ENCODE measurements at places on chromosomes 5 and 9.
A peak's percentile ranks its signal among the peaks of the same experiment; 100 is the strongest.

DNA sequence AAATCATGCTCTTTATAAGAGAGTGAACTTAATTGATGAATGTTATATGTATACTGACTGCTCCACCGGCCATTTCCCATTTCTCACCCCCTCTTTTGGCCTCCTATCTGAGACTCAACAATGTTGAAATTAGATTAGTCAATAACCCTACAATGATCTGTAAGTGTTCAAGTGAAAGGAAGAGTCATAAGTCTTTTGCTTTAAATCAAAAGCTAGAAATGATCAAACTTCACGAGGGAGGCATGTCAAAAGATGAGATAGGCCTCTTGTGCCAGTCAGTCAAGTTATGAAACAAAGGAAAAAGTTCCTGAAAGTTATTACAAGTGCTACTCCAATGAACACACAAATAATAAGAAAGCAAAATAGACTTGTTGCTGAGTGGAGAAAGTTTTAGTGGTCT is 83.1 kb downstream of the NLN start:
- DNase-seq = no peak

GRCh38 chr5:142097681-142098080 is 10.9 kb upstream of the NDFIP1 start:
- no peak for DNase-seq

DNA sequence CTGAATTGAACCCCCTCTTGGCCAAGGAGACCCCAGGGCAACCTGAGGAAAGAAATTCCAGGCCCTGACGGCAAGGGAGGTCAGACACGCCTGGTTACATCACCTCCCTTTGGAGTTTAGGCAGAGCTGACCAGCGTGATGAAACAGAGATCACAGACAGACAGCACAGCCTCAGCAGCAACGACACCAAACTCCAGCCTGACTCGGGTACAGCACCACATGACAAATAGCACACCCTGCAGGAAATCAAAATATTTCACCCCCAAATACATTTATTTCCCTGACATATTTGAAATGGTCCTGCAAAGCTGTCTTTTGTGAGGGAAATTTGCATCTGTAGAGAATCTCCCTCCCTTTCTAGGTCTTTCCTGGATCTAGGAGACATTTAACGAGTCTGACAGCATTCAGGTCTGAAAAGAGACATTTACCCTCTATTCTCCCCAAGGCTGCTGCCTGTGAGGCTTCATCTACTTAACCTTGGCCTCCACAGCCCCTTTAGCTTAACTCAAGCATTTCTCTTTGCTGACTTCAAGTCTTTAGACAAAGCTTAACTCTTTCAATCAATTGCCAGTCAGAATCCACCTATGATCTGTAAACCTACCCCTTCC is 2.6 kb downstream of the QSOX2 start:
- no peak for DNase-seq

DNA sequence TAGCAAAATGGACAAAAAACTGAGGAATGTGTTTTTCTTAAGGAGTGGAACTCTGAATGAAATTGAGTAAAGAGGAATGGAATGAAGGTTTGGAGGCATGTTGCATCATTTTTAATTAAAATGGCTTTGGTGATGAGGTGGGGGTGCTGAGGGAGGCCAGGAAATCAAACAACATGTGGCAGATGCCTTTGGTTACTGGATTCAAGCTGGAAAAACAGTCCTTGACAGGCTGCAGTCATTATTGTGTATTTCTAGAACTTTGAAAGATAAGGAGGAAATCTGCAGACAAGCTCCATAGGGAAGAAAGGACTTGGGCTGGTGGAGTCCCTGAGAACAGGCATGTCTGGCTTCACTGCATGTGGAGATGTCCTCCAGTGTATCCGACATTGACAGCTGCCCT is 203.5 kb upstream of the HAPLN1 start:
- no peak for DNase-seq

GRCh38 chr9:17021387-17021970 is 113.4 kb upstream of the CNTLN start:
- DNase-seq = no peak

DNA sequence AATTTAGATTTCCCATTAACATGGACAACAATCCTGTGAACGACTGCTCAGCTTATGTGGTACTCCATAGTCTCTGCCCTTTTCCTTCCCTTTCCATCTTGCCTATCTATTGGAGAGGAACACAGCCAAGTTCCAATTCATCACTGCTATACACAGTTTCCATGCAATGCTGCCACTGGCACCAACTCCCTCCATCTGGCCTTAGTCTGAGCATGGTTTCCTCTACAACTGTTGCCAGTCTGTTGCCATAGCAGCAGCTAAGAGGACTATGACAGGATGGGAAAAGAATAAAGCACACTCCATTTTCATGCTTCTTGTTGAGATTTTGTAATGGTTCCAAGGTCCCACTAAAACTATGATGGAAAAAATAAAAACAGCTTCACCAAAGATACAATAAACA is 189.0 kb downstream of the HCN1 start:
- DNase-seq = no peak

DNA sequence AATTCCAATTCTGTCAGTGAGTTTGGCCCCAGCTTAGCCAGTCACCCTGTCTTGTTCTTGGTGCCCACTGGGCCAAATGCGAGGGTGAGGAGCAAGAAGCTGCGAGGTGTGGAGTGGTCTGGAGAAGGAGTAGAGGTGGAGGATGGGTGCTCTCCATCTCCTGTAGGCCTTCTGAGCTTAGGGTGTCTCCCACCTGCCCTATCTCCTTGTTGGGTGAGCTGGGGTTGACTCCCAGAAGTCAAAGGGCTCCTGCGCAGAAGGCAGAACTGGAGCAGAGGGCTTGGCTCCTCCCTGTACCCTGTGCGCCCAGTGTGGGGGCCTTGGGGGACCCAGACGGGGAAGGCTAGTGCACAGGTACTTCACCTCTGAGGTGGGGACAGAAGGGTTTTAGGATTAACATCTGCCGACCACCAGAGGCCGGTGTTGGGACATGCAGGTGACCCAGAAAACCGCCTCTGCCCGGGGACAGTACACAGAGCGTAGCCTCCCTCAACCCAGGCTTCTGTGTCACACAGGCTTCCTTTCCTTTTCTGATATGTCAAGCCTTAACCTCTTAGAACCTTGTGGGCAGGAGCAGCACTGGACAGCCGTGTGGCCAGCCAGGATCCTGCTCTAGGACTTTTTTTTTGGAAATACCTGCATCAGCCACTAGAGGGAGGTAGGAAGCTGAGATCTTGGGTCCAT is 16.9 kb downstream of the IL5 start:
- peak; percentile 70 for DNase-seq

- DNase-seq = no peak
These were observed 9.3 kb downstream of the SLC27A6 start for GRCh38 chr5:128974567-128974966.

GRCh38 chr9:33750307-33750838 is 45.0 kb upstream of the PRSS3 start:
- DNase-seq = peak; percentile 85

GRCh38 chr5:13658152-13658551 is 286.3 kb downstream of the DNAH5 start:
- no peak for DNase-seq

DNA sequence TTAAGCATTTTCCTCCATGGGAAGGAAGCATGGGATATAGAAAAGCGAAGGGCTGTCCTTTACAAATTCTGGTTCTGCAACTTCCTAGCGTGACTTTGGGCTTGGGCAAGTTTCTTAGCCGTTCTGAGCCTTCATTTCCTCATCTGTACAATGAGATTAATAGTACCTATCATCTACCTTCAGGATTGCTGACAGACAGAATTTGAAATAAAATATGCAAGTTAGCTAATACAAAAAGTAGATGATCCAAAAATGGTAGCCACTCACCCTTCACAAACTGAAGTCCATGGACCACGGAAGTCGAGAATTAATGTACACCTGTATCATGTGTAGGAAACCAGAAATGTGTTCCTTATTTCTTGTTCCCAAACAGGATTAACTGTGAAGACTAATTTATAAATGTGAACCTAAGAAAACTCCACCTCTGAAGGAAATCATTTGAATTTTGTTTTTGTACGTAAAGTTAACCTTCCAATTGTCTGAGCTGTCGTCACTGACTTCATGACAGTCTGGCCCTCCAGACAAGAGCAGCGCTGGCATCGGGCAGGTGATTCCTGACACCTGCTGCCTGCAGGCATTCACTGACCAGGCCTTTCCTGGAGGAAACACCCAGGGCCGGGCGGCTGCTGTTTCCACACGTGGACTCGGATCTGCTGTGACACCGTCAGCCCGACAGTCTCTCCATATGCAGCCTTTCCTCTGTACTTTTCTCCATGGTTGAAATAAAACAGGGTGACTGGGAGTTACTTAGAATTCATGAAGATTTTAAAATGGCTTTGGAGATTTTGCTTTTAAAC is 63.4 kb downstream of the PSMB7 start:
- DNase-seq = no peak

- no peak for DNase-seq
These were observed 12.2 kb upstream of the ELL2 start for GRCh38 chr5:95973793-95974325.

- DNase-seq = no peak
These were observed 275.2 kb downstream of the MSX2 start for GRCh38 chr5:174999581-174999980.

- no peak for DNase-seq
These were observed 627.6 kb upstream of the SGCD start for GRCh38 chr5:155699385-155699784.

- DNase-seq = no peak
These were observed 142.1 kb downstream of the LIFR start for GRCh38 chr5:38414348-38414747.

- no peak for DNase-seq
These were observed 32.1 kb downstream of the FAM163B start for GRCh38 chr9:133576875-133577736.

- no peak for DNase-seq
These were observed 22.3 kb downstream of the FAM78A start for GRCh38 chr9:131253891-131254491.

- DNase-seq = no peak
These were observed 22.4 kb upstream of the ANGPTL2 start for GRCh38 chr9:127144670-127145445.

- DNase-seq = no peak
These were observed 97.5 kb downstream of the INIP start for GRCh38 chr9:112620388-112620787.

DNA sequence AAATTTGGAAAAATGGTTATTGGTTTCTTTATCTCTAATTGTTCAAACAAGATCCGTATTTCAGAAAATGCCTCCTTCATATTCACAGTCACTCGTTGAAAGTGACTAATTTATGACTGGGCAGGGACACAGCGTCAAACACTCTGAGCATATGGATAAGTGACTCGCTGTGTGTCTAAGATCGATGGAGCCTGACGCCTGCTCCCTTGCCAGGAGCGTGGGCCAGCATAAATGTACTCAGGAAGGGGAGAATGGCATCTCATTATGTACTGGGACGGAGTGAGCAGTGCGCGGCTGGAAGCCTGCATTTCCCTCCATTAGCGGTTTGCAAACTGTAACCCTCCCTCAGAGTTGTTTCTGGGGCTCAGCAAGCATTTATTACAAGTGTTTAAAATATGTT is 79.8 kb upstream of the CAST start:
- DNase-seq = peak; percentile 10

DNA sequence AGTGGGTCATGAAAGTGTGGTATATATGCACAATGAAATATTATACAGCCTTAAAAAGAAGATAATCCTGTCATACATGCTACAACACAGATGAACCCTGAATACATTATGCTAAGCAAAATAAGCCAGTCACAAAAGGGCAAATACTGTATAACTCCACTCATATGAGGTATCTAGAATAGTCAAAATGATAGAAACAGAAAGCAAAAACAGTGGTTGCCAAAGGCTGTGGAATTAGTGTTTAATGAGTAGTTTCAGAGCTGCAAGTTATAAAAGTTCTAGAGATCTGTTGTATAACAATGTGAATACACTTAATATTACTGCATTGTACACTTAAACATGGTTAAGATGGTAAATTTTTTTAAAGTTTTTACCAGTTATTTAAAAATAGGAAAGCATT is 135.0 kb downstream of the OXCT1 start:
- no peak for DNase-seq

Data from SK-N-SH (cell line).